ENCODE measurements at places on chromosomes 1 and 21.

GRCh38 chr1:74065081-74065480, 132.9 kb downstream of the LRRIQ3 start:
- H3K4me1 ChIP-seq, result no peaks in the 10 kb centered on the region
- H3K4me3 ChIP-seq, result no peak overlapping the region
- H3K27ac ChIP-seq, result no peak overlapping the region
- H3K36me3 ChIP-seq, result no peaks in the 10 kb centered on the region
- DNase-seq, result no peak

DNA sequence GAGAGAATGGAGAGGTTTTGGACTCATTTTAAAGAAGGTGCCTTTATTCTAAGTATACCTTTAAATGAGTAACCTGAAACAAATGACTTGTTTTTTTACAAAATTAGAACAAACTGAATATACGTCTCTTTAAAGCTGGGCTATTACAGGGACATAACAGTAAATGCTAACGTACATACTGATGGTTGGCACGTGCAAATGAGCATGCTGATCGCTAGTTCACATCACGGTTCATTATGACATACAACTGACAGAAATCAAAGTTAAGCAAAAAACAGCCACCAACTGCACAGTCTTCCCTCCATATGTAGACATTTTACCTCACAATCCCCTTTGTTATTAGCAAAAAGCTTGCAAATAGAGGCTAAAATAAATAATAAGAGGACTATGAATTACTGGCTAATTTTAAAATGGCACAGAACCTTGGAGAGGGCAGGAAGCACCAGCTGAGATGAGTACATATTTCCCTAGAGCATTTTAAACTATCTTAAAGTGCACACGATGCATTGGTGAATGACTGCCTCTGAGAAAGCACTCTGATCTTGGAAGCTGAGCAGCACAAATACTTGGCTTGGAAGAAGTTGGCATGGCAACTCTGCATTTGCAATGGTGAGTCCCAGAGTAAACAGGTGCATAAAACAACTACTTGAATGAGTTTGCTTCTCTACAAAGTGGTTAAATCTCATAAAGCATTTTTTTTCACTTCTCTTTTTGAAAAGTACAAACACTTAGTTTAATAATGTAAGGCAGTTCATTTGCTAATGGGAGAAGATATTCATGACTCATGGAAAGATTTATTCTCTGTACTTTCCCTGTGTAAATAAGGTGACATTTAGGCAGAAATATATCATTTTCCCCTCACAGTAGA, 204.7 kb downstream of the LHX8 start:
- DNase-seq, result no peak
- H3K27ac ChIP-seq, result no peak overlapping the region
- H3K4me1 ChIP-seq, result no peaks in the 10 kb centered on the region
- no peaks in the 10 kb centered on the region for H3K36me3 ChIP-seq
- H3K4me3 ChIP-seq, result no peak overlapping the region

GRCh38 chr1:7745783-7746182, 25.3 kb upstream of the VAMP3 start:
- H3K36me3 ChIP-seq, result no peaks in the 10 kb centered on the region
- no peaks in the 10 kb centered on the region for H3K4me1 ChIP-seq
- H3K4me3 ChIP-seq, result no peak overlapping the region
- H3K27me3 ChIP-seq, result no peaks in the 10 kb centered on the region
- DNase-seq, result no peak

DNA sequence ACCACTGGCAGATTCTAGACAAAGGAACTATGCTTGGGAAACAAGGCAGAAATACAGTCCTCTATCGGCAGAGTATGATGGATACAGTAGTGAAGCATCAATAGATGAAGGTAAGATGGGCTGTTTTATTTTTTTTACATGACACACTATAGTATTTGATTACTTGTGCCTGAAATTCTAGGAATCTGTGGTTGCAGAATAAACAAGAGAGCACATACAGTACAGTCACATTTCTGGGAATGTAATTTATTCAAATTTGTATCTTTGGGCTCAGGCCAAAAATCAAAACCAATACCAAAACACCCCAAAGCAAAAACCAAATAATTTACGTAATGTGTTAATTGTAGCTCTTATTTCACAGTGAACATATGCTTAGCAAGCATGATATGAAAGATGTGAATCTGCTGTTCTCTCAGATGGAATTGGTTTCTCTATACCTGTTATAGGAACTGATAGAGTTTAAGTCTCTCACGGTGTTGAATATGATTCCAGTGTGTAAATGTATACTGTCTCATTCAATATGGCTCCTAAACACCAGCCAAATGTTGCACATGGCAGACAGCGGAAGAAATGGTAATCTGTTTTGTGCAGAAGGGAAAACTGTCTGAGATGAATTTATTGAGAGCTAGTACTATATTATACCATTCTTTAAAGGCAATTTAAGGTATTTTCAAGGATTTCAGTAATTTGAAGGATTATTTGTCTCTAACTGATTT, 83.3 kb downstream of the SYT14 start:
- DNase-seq, result no peak
- no peak overlapping the region for H3K27ac ChIP-seq
- no peaks in the 10 kb centered on the region for H3K4me1 ChIP-seq
- no peak overlapping the region for H3K4me3 ChIP-seq

GRCh38 chr1:210605099-210605498, 276.4 kb downstream of the HHAT start:
- H3K27me3 ChIP-seq, result no peaks in the 10 kb centered on the region
- DNase-seq, result no peak

Data from DND-41 (cell line).